ENCODE measurements at places on chromosomes 5 and 9.

DNA sequence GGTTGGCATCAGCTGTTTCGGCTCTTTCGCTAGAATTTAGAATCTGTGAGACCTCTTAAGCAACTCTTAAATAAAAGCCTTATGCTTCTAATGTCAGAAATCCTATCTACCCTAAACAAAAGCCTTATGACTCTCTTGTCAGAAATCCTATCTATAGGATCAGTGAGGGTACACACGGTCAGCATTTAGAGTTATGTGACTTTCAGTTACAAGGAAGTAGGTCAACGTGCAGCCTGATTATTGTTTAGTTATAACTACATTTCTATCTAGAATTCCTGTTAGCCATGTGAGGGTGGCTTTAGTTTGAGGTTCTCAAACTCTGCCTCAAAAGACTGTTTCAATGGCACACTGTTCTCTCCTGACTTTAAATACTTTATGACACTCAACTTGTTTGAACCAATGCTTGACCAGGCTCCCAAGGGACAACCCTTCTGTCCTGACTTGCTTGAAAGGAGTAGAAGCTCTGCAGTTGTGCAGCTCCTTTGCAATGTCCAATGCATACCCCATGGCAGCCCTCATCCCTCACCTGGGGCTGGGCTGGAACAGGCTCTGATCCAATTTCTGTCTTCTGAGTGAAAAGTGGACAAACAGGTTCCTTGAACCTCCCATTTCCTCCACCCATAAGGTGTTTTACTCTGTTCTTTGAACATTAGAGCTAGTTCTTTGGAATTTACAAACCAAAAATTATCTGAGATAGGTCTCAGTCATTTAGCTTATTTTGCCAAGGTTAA, 251.6 kb upstream of the PIK3R1 start:
- no peak for DNase-seq

DNA sequence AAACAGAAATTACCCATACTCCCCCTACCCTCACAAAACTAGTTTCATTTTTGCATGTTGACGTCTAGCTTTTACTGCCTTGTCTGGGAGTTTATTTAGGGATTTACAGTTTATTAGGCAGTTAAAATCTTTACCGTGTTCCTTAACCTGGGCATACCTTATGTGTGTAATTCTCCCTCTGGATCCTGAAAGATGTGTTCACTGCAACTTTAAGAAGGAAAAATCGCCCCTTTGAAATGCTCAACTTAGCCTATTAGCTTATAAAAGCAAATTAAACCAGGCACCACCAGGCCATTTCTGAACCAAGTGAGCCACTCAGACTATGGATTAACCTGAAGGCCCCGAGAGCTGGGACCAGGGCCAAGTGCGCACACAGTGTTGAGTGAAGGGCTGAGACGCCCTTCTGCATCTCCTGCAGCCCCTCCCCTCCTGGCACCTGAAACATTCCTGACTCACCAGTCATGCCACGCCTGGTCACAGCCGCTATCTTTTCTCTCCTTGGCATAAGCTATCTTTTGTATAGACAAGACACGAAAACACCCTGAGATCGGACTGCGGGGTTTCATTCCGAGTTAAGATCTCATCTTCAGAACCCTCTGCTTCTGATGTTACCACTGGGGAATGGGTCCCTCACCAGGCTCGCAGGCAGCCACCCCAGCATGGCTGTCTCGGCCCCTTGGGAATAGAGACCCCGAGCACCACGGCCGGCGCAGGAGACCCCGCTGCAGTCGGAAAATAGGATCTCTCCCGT, 111.9 kb downstream of the ROR2 start:
- DNase-seq, result no peak

GRCh38 chr9:112086627-112087026, 88.5 kb downstream of the SUSD1 start:
- no peak for DNase-seq

GRCh38 chr9:114303571-114303970, 19.3 kb upstream of the ORM1 start:
- no peak for DNase-seq

GRCh38 chr5:90290648-90291047, 118.9 kb downstream of the CETN3 start:
- DNase-seq, result no peak

DNA sequence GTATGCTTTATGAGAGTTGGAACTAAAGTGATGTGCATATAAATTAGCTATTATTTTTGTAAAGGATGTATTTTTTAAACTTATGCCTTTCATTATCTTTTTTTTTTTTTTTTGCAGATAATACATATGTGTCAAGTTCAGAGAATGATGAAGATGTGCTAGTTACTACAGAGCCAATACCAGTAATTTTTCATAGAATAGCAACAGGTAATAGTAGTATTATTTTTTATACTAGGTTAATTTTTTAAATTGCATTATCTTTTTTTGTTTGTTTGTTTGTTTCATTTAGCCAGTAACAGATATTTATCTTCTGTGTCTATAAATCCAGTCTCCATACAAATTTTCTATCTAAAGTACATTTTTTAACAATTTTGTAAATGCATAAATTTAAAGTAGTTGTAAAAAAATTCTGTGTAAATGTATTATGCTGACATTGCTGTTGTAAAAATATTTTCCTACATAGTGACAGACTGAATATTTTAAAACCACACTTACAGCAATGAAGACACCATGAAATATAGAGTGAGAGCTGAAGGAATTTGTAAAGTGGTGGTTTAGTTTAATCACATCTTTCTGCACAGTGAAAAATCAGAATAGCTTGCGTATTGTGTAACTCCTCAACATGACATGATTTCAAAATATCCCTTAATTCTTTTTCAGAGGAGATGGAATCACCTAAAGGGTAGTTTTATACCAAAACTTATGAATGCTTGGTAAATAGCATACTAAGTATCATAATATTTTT, 93.3 kb downstream of the PARP8 start:
- no peak for DNase-seq

GRCh38 chr9:32161720-32162119, 222.7 kb upstream of the ACO1 start:
- DNase-seq, result no peak

- DNase-seq, result no peak
Observed at GRCh38 chr5:164649266-164649665, 1143.8 kb downstream of the MAT2B start.

- peak; percentile 34 for DNase-seq
Observed at GRCh38 chr5:13553896-13554295, 390.6 kb downstream of the DNAH5 start.

- no peak for DNase-seq
Observed at GRCh38 chr9:76684213-76684612, 80.0 kb upstream of the PCA3 start.

DNA sequence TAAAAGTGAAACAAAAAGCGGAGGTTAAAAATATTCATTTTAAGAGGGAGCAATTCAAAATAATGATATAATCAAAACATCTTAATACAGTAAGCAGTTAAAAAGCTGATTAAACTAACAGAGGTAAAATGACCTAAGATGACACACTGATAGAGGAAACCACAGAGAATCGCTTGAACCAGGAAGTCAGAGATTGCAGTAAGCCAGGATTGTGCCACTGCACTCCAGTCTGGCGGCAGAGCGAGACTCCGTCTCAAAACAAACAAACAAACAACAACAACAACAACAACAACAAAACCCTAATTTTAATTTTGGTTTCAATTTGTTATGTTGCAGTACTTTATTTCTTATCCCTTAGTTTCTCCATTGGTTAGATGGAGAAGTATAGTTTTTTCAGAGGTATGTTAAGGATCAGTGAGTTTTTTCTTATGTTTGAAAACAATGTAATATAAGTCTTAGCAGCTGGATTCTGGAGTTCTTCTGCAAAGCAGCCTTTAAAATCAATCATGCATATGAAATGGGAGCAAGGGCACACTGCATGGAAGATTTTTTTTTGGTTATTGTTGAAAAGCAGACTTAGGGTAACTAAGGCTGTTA, 58.5 kb downstream of the MLANA start:
- peak; percentile 27 for DNase-seq

DNA sequence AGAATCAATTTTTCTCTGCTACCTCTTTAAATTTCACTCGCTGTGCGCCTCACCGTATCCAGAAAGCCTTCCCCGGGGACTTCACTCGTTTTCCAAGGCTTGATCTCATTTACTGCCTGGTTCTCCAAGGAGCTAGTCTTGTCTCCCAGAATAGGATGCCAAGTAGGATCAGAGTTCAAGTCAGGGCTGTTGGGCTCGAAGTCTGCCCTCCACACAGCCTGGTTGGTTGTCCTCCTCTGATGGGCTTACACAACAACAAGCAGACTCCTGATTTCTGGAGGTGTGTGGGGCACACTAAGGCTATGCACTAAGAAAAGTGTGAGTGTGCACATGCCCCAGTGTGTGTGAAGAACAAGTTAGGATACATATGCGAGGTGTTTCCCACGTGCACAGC, 14.0 kb upstream of the TNIP1 start:
- no peak for DNase-seq

DNA sequence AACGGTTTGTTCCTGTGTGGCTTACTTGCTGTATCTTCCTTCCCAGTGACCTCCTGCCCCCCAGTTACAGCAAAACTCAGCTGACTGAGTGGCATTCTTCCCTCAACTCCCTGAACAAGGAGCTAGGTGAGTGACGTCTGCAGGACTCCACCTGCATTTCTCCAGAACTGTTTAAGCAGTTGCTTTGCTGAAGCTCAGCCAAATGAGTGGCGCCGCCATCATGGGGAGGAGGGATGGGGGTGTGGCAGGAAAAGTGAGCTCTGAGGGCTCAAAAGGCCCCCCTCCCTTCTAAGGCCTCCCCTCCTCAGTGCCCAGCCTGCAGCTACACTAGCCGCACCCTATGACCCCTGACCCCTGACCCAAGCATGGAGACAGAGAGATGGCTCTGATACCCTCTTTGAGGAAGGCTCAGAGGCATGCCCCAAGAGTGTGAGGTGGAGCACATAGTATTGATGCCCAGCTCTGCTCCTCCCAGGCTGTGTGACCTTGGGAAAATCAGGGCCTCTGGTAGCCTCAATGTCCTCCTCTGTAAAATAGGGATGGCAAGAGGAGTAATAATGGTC, 12.7 kb downstream of the CCDC180 start:
- no peak for DNase-seq

- no peak for DNase-seq
Observed at GRCh38 chr5:58887311-58887710, 304.4 kb downstream of the RAB3C start.

DNA sequence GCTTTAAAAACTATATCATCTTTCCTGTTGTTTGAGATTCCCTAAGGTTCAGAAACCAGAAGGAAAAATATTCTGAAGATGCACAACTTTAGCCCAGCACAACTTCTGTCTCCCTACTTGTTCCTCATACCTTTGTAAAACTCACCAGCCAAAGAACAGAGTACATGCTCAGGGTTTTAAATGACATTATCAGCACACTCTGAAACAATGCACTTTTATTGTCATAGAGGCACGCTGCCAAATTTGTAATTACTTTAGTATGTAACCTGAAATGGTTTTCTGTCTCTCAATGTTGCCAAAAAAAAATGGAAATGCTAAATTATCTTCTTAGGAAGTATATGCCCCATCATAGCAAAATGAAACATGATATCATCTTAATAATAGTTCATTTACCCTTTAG, 383.6 kb upstream of the CDH6 start:
- no peak for DNase-seq

DNA sequence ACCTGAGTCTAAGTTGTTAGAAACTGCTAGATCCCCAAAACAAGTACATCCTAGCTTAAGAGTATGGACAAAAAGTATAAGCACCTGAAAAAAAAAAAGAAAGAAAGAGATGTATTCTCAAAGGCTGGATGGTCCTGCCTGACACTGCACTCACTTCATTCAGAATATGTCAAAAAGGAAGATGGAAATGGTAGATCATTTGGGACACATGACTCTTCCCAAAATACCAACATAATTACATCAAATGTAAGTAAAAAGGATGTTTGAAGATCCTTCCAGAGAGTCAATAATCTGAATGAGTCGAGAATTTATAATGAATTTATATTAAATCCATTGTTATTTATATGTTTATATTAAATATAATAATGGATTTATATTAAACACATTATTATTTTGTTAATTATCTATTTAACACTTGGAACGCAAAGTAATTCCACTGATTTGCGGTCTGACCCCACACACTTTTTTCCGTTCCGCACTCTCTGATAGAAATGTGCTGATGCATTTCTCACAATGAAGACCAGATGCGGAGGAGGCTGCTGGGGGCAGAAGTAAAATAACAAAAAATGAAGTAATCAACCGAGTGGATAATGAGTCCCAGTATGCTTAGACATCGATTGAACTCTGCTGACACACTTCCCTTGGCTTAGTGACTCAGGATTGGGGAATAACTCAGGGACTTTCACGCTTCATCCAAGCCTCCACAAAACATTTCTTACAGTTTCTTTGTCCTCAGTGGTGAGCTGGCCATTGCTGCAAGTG, 201.2 kb downstream of the ADAMTS12 start:
- no peak for DNase-seq

- DNase-seq, result no peak
Observed at GRCh38 chr9:136732444-136733178, 10.1 kb downstream of the LCN10 start.

- no peak for DNase-seq
Observed at GRCh38 chr5:67536866-67537265, 340.3 kb upstream of the CD180 start.

GRCh38 chr9:97564291-97565175, 63.1 kb downstream of the TMOD1 start:
- DNase-seq, result peak; percentile 15

GRCh38 chr5:177085985-177086653, 596 bp upstream of the FGFR4 start:
- DNase-seq, result no peak

DNA sequence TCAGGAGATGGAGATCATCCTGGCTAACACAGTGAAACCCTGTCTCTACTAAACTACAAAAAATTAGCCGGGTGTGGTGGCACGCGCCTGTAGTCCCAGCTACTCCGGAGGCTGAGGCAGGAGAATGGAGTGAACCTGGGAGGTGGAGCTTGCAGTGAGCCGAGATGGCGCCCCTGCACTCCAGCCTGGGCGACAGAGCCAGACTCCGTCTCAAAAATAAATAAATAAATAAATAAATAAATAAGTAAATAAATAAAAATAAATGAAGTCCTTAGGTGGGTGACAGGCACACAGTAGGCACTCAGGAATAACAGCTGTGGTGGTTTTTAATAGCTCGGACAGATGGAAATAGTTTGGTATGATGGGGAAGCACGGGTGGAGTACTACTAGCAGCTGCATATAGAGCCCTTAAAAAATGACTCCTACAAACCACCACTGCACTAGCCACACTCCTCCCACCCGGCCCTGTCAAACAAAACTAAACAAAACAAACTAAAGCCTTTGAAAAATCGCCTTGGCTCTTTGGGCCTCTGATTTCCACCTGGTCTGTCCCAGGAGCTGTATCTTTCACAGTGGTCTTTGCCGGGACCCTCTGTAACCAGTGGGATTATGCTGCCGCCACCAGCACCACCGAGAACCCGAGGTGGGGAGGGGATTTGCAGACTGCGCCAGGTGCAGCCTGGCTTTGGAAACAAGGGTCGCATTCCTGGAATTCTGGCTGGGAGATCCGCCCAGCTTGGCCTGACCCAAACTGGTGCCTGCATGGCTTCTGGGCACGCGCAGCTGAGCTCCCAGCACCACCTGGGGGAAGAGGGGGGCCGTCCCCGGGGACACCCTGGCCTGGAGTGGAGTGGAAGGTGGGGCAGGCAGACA, 5.1 kb upstream of the WDR5 start:
- DNase-seq, result peak; percentile 90
